ENCODE measurements at places on chromosomes 16 and 17.

GRCh38 chr16:84044118-84044488 is 1.5 kb upstream of the SLC38A8 start:
- no peak for DNase-seq

DNA sequence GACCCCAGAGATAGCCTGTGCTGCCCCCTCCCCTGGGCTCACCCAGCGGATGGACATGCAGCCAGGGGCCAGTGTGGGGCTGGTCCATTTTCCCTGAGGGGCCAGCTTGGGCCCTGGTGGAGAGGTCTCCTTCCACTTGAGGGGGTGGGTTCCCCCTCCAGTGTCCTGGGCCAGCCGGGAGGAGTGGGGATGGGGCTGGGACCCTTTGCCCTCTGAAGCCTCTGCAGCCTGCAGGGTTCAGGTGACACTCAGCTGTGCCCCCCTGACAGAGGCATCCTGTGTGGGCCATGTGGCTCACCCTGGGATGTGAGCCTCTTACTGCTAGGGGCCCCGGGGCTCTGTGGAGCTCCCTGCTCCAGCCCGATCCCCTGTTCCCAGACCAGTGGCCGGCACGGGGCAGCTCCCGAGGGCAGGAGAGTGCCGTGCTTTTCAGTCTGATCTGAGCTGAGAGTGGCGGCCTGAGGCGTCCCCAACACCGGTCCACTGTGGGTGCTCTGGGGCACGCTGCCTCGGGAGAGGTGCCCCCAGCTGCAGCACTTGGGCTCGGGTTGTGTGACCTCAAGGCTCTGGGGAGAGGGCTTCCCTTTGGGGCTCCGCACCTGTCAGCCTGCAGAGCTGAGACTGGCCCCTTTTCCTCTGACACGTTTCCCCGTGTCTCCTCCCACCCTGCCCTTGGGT is 439 bp upstream of the GNG13 start:
- no peak for DNase-seq

DNA sequence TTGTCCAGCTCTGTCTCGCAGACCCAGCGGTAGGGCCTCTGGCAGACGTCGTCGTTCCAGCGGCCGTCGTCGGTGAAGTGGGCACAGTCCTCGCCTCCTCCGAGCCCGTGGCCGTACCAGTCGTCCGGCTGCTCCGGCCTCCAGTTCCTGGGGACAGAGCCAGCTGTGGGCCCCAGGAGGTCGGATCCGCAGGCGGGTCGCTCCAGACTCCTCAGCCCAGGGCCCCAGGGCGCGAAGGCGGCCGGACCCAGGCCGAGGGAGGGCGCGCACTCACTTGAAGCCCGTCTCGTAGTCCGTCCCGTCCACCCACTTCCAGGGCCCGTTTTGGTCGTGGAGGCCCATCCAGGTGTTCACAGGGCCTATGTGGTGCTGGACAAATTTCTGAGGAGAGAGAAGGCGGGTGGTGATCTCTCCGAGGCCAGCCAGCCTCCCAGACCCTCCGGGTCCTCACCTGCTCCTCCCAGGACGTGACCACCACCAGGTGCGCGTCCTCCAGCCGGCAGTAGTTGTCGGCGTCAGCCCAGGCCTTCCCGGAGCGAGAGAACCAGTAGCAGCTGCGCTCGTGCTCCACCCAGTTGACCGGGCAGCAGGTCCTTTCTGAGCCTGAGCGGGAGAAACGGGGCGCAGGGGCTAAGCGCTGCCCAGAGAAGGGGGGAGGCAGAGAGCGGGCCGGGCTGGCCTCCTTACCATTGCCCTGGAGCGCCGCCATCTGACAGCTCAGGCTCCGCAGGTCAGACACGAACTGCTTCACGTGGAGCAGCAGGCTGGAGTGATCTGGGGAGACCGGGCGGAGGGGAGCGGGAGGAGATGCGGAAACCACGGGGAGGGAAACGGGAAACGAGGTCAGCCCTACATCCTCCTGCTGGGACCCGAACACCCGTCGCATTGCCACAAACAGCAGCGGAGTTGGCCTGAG is 5.2 kb downstream of the ASGR1 start:
- peak; percentile 13 for DNase-seq

GRCh38 chr16:9868606-9869149 is 313.6 kb downstream of the GRIN2A start:
- no peak for DNase-seq

DNA sequence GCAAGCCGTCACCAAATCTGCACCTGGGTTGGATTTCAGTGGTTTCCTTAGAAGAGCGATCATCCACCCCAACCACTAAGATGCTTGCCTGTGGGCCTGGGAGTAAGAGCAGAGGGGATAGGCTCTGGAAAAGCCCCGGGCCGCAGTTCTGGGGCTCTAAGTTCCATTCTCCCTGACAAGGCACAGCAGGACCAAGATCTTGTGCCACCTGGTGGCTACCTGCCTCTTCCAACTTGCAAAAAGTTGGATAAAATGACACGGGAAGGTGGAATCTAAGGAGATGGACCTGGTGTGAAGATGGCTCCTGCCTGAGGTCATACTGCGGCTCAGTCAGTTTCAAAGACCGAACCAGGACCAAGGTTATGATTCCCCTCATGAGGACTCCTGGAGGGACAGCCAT is 42.3 kb downstream of the ABCC12 start:
- no peak for DNase-seq

GRCh38 chr17:32275060-32276042 is 9.7 kb downstream of the RHBDL3 start:
- no peak for DNase-seq

- DNase-seq, result no peak
Observed at GRCh38 chr17:51666971-51667705, 406.8 kb downstream of the UTP18 start.

GRCh38 chr17:47013341-47013740 is 34.3 kb upstream of the RPRML start:
- DNase-seq, result no peak

DNA sequence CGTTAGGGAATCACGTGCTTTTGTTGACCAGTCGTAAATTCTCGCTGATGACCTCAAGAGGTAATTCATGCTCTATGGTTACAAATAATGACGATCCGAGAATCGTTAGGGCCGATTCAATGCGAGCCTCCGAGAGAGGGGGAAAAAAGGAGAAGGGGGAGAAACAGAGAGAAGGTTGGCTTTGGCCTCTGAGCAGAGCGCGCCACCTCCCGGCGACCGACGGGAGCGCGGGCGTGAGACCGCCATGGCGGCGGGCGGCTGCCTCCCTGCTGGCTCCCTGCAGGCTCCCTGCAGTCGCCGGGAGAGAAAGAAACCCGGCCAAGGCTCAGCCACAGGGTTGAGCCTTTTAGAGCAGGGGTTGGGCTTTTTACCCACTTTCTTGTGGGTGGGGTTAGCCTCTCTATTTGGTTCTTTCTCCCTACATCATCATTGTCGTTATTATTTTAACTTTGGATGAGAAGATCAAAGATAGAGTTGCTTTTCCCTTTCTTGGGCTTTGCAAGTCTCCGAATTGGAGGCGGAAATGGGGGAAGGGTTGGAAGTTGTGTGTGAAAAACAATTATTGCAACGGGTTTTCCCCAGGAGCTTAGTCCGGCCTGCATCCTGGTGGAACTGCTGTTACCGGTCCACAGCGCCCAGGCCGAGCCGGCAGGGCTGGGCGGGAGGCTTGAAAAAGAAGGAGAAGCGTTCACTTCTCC is 410 bp upstream of the HOXB5 start:
- DNase-seq, result peak; percentile 81

DNA sequence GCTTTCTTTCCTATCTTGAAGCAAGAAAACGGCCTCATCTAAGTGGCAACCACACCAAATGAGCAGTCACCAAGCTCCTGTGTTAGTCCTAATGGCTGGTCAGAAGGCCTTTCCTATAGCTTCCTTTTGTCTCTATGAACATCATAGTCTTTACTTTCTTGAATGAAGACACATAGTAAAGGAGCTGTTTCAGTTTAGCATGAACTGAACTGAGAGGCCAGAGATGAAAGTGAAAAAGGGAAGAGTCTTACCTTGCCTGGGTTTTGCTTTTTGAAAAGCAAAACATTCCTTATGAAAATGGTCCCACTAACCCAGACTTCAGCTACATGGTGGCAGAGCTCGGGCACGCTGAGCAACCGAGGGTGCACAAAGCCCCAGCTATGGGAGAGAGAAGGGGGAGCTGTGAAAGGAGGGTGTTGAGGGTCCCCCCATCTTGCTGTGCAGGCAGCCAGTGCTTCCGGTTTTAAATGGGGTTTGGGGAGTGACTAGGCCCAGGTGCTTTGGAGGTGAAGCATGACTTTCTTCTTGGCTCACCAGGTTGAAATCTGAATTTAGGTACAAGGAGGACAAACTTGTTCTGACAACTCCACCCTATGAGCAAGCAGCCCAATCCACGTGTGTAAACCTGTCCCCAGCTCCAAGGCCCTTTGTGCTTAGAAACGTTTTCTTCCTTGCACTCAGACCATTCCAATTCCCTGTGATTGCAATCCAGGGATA is 9.1 kb upstream of the PSMC3IP start:
- DNase-seq, result no peak

DNA sequence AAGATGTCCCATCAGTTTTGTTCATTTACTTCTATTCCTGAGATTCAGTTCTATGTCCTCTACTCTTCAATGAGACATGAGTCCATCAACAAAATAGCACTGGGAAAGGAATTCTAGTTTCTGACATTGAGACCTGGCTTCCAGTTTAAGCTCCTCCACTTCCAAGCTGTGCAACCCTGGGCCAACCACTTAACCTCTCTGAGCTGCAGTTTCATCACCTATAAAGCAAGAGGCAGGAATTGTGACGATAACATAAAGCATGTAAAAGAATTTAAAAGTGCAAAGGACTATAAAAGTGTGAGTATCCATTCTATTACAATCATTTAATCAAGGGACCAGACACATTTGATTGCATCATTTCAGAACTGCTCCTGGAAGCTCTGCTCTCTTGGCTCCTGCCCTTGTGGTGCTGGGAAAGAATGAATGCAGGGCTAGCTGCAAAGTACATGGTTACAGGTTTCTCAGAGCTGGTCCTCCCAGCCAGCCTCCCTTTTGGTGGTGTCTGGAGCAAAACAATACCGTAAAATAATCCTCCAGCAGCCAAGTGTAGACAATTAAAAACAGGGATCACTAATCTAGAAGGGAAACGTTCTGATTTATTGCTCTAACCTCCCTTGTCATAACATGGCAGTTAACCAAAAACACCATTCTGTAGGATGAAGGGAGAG is 113.9 kb downstream of the VPS53 start:
- no peak for DNase-seq

GRCh38 chr16:64440421-64440831 is 681.4 kb downstream of the CDH11 start:
- no peak for DNase-seq

DNA sequence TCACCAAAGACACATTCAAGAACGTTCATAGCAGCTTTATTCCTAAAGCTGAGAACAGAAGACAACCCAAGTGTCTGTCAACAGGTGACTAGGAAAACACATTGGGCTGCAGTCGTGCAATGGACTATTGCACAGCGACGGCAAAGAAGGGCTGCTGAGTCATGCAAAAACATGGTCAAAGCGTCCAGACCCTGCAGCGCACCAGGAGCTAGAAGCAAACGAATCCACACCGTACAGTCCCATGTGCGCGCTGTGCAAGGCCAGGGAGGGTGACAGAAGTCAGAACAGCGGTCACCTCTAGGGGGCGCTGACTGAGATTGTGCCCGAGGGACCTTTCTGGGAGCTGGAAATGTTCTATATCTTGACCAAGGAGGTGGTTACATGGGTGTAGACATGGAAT is 266.4 kb downstream of the MAF start:
- peak; percentile 28 for DNase-seq

- DNase-seq, result no peak
Observed at GRCh38 chr17:81468770-81469121, 43.9 kb downstream of the ACTG1 start.

DNA sequence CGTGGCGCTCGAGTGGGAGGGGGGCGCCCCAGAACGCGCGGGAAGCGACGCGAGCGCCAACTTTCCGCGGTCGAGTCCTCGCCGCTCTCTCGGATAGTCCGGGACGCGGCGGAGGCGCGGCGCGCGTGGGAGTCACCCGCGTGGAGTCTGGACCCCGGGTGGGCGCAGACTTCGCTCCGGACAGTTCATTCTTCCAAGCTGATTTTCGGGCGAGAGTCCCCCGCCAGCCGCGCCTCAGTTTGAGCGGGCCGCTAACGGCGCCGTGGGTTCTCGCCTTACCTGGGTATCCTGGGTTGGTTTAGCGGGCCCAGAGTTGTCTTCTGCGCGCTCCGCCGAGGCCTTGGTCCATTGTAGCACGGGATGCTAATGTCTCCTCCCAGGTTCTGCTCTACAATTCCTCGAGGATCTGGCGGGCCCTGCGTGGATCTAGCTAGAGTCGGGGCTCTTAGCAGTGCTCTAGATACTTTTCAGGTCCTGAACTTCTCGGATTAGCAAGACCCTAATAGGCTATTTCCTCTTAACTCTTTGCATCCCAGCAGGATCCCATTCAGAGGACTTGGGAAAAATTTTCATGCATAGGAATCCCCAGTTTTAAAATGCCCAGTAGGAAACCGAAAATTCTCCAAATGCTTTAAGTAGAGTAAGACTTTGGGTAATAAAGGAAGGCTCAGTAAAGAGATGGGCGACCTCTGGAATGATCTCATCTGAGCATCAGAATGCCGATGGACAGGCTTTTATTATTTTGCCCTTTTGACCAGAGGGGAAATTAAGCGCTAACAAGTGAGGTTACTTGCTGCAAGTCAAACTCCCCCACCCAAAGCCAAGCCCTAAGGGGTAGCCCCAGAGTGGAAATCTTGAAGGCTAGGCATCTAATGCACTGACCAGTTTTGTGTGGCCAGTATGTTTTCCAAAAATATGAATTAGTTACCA is 537 bp upstream of the GJC1 start:
- DNase-seq, result peak; percentile 28

DNA sequence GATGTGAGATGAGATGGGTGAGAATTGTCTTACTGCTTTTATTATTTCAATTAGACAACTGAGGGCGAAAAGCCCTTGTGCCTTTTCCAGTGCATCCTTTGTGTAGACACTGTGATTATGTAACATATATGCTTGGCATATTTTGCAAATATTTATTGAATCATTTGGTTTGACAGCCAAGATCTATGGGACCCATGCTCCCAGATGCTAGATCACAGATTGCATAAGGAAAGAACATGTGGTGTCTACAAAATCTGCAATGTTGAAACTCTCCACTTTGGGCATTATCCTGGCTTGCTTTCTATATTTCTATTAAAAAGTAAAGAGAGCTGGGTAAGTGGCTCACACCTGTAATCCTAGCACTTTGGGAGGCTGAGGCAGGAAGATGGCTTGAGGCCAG is 4.8 kb upstream of the COG1 start:
- DNase-seq, result no peak

GRCh38 chr17:75061055-75061438 is 14.0 kb downstream of the KCTD2 start:
- DNase-seq, result no peak

DNA sequence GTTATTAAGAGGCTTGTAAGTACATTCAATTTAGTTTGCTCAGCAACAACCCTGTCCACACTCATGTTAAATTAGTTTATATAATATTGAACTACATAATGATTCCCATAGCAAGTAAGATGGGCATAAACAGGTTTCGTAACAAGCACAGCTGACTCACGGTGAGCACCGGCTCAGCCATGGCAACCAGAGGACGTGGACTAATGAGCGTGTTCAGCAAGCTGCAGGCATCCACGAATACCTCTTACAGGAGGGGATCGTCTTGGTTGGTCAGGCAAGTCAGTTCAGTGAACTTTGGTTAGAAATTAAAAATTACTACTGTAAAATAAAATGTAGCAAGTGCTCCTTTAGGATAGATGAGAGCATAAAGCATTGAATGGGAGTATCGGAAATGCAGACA is 58.4 kb downstream of the ELAC2 start:
- DNase-seq, result no peak

All from activated CD4-positive, alpha-beta T cell treated with anti-CD3 and anti-CD28 coated beads for 4 hours (primary cell).